T-helper 2 cell treated with Interferon-gamma antibody and Interleukin-4, amounts not matched to agents 5 μg/mL and 100 μg/mL, for 36 hours (primary cell): ENCODE measurements at places on chromosomes 1 and 21.

- DNase-seq, result no peak
These were observed 415.8 kb downstream of the SETD4 start for GRCh38 chr21:35644523-35644922.

GRCh38 chr1:6423321-6423999, 1.1 kb upstream of the ESPN start:
- DNase-seq, result peak; percentile 51

GRCh38 chr21:33856893-33857527, 58.6 kb downstream of the ATP5PO start:
- no peak for DNase-seq

DNA sequence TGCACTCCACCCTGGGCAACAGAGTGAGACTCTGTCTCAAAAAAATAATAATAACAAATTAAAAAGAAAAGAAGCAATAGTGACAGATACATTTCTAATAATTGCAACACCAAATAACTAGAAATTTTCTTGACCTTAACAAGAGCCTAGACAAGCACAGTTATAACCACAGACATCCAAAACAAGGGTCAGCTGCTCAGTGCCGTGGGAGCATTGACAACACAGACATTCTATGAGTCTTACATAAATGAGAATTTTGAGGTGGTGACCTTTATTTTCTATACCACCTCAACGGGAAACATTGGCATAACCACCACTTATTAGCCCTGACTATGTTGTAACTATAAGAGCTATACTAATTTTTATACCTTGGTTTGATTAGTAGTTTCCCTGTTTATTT, 156.1 kb downstream of the NR5A2 start:
- DNase-seq, result no peak

DNA sequence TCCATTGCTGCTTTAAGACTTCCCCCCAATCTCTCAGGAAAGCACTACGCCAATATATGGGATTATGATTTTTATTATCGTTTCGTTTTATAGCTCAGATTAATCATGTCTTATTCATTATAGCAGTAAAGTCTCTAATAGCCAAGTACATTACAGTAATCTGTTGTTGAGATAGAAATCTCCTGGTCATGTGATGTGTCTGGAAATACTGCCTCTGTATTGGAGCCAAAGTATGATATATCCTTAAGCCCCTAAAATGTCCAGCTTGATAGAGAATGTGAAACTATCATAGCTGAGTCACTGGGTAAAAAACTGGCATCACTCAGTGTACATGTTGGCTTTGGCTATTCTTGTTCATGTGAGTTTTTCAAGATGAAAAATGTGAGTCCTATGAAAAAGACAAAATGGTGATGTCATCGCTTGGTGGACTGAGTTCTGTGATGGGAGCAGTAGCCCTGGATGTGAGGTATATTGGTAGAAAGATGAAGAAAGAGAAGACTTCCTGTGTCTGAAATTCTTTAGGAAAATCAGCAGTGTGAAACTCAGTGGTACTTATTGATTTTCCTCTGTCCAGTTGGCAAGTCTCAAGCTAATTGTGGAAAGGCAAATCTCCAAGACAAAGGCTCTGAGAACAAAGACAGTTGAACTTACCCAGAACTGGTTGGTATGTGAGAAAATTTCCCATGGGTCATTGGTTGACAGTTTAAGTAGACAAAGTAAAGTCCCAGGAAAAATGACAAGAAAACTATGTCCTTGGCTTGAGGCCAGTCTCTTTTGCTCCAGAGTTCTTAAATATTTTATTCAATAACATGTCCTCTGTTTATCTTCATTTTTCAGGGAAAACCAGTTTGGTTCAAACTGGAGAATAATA, 76.2 kb downstream of the BRINP2 start:
- no peak for DNase-seq

DNA sequence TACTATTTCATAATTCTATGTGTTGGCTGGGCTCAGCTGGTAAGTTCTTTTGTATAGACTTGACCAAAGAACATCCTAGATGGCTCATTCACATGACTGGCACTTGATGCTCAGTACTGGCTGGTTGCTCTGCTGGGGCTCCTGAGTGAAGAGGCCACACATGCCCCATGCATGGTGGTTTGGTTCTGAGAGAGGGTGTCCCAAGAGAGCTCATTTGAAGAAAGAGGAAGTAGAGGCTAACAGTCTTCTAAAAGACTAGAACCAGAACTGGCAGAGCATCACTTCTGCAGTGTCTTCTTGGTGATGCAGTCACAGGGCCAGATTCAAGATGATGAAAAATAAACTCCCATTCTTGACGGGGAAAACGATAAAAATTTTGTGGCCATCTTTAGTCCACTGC, 5.2 kb upstream of the BACH1 start:
- DNase-seq, result no peak

- no peak for DNase-seq
These were observed 77.8 kb upstream of the CD55 start for GRCh38 chr1:207243442-207244408.

DNA sequence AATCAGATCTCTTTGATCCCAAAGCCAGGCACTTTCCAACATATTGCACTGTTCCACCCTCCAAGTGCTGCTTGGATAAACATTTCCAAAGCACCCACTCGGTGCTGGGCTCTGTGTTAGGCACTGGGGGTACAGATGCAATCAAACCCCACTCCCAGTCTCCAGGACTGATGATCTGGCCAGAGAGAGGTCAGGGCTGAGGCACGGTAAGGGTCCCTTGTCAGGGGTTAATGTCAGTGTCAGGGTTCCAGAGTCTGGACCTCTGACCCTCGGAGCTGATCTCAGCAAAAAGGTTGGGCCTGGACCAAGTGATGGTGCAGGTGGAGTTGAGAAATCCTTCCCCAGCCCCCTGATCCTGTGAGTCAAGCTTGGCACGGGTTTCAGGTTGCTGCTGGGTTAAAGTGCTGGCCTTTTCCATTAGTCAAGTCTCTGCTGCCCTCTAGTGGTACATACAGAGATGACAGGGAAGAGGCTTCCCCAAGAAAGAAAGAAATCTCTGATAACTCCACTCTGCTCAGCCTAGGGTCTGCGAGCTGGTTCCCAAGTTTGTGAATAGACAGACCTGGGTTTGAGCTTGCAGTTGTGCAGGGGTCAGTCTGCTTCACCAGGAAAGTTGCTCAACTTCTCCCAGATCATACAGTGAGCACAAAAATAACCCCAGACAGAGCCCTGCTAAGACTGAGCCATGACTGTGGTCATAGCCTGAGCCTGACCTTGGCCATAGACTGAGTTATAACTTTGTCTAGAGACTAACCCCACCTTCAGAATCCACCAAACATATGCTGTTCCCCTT, 74.6 kb downstream of the DMRTA2 start:
- DNase-seq, result peak; percentile 17

DNA sequence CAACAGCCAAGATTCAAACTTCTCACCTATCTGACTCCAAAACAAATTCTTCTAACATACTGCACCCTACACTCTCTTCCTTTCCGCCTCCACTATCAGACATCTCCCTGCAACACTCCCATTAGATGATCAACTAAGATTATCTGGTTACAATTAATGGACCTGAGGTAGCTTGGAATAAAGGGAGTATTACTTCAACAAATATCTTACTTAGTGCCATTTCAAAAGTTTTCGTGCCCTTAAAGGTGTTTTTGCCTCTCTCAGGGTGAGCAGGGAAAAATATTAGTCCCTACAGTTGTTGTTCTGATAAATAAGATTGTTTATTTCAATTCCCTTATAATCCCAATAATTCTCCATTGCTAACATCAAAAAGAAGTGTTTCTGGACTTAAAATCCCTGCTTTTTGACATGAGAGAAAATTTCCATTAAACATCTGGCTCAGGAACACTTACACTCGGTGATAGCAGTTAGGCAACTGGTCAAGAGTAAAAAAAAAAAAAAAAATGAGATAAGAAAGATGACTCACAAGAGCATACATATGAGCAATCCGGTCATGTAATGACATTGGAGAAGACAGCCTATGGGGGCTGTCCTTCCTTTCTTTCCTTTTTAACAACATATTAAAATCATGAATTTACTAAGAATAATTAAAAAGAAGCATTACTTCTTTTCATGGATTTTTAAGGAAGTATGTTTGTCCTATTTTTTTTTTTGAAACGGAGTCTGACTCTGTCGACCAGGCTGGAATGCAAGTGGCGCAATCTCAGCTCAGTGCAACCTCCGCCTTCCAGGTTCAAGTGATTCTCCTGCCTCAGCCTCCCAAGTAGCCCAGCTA, 7.6 kb downstream of the RSBN1 start:
- DNase-seq, result no peak

DNA sequence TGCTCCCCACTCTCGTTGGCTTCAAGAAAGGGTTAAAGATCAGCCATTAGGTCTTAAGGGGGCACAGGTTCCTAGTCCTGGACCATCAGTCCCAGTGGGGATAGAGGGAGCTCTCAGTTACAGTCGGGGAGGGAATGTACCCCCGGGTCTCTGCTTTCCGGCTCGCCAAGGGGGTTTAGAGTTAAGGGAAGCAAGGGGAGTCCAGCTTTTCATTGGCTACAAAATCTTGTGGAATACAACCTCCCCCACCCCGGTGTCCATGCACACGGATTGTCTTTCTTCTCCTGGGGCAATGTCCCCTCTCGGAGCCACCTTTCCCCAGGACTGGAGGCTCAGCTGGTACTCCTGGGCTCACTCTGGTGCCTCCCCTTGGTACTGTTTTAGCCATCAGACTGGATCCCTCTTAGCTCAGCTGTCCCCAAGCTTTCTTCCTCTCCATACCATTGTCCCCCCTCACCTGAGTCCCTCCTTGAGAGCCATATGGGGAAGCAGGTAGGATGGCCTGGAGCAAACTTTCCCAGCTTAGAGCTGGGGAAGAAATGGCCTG, at the start of gene A3GALT2:
Gene A3GALT2, minus strand, starts transcription at position 480 of the 547 bp plus-strand sequence. Its CDS starts 0 bp downstream, at position 480.
- no peak for DNase-seq

DNA sequence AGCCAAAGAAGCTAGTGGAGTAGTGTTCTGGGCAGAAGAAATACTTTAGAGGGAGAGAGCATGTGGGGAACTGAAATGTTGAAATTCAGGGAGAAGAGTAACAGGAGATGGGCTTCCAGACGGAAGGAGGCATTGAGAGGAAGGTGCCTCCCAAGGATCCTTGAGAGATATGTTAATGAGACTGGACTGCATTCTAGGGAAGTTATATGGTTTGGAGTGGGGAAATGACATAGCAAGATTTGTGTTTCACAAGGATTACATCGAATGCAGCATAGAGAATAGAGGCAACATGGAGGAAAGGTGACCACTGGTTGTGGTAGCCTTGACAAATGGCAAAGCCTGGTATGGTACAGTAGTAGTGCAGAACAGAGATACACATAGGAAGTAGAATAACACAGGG, 160.5 kb upstream of the HMCN1 start:
- no peak for DNase-seq

DNA sequence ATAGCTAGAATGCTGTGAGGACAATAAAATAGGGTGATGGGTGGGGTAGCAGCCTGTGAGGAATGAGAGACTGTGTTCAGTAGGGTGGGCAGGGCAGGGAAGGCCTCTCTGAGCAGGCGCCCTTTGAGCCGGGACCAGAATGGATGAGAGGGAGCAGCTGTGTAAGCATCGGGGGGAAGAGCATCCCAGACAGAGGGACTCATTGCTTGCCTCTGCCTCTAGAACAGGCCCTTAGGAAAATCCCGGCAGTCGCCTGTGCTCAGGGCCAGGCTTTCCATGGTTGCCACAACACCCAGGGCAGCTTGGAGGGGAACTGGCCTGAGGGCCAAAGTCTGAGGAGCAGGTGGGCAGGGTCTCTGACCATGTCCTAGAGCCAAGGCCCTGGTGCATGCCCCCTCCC, 774 bp downstream of the SLC2A7 start:
- no peak for DNase-seq

GRCh38 chr1:74427681-74428080, 84.7 kb downstream of the LRRC53 start:
- no peak for DNase-seq

DNA sequence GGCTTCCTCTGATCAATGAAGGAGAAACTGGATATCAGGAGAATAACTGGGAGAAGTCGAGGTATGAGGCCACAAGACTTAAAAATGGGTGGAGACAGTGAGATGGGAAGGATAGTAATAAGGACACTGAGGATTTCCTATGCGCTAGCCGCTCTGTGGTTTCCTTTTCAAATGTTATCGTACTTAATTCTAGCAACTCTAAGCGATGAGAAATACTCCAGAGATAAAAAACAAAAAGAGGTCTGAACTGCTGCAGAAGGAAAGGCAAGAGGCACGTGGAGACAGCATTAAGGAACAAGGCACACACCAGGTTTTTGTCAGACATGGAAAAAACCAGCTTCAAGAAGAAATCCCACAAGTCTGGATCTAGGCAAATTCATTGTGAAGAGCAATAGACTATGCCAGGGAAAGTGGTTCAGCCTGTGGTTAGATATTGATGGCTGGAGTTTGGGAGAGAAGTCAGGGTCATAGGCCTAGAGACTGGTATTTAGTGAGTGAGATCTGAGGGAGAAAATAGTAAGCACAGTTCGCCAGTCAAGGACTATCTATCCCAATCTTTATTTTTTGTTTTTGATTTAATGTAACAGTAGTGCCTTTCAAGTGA, 5.3 kb downstream of the CLCA2 start:
- DNase-seq, result no peak

DNA sequence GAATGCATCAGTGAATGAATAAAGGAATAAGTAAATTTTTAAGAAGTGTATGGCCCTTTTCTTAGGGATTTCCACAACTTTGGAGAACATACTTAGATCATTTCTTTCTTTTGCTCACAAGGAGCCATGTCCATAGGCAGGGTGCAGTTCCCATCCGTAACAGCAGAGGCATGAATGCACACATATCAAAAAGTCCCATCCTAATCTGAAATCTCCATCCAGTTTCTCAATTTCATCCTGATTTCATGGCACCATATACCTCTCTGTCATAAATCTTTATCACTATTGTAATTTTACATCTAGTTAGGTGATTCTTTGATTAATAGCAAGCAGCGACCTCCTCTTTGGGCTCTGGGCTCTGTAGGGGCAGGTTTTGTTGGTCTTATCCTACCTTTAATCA, 359.2 kb downstream of the RRAGC start:
- no peak for DNase-seq

DNA sequence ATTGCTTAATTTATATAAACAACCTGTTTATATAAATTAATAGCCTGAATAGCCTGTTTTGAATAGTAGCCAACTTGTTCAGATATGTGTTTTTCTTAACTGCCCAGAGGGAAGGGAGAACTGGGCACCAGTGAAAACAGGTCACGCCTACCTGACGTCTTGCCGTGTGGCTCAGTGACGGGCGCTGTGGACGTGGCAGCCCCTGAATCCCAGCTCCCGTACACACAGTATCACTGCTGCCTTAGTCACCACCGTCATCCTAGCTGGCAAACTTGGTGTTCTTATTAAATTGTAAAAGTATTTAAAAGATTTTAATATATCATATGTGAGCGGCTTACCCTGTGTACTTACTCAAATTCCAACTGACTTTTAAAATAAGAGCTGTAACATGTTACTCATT, 35.4 kb upstream of the TRAPPC10 start:
- DNase-seq, result no peak

DNA sequence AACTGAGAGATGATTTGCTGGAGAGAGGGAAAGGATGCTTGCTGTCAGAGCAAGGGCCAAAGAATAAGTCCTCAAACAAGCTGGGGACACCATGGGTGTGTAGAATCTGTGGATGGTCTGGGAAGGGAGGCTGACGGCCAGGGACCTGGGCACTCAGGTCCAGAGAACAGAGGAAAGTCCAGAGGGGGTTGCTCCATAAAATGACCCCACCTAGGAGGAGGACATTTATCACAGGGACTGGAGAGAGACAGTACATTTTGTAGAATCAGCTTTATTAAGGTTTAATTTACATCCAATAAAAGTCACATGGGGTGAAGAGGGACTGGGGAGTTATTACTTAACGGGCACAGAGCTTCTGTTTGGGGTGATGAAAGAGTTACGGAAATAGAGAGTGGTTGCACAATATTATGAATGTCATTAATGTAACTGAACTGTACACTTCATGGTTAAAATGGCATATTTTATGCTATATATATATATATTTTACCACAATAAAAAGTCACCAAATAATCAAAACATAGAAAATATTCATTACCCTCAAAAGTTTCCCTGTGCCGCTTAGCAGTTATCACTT, 73.0 kb upstream of the ABCD3 start:
- no peak for DNase-seq
